ENCODE measurements at places on chromosomes 12 and 14. TPM values are rescaled to one million over a fixed set of nuclear protein-coding genes. Genes with fewer than 3 reads are reported as not detected.

ITPR2 gene
- total RNA-seq = 15.2 TPM

PPP1R1A gene
- total RNA-seq = not detected

CCDC197 gene
- total RNA-seq = not detected

NUMB gene
- 63.6 TPM for total RNA-seq

NANOG gene
- total RNA-seq = not detected

PLBD2 gene
- total RNA-seq = 16.8 TPM

HHIPL1 gene
- 1.9 TPM for total RNA-seq
